ENCODE measurements at places on chromosomes 13 and 19.

GRCh38 chr13:60454425-60454824, 57.4 kb downstream of the TDRD3 start:
- DNase-seq = no peak

- DNase-seq = no peak
Observed at GRCh38 chr19:11295180-11295579, 780 bp upstream of the TSPAN16 start.

- DNase-seq = no peak
Observed at GRCh38 chr19:3178377-3178972, at the start of gene S1PR4. Gene S1PR4 (plus strand): TSS chr19:3178769. CDS start chr19:3178793, 24 bp downstream.

- no peak for DNase-seq
Observed at GRCh38 chr13:93655154-93655553, 428.5 kb downstream of the GPC6 start.

DNA sequence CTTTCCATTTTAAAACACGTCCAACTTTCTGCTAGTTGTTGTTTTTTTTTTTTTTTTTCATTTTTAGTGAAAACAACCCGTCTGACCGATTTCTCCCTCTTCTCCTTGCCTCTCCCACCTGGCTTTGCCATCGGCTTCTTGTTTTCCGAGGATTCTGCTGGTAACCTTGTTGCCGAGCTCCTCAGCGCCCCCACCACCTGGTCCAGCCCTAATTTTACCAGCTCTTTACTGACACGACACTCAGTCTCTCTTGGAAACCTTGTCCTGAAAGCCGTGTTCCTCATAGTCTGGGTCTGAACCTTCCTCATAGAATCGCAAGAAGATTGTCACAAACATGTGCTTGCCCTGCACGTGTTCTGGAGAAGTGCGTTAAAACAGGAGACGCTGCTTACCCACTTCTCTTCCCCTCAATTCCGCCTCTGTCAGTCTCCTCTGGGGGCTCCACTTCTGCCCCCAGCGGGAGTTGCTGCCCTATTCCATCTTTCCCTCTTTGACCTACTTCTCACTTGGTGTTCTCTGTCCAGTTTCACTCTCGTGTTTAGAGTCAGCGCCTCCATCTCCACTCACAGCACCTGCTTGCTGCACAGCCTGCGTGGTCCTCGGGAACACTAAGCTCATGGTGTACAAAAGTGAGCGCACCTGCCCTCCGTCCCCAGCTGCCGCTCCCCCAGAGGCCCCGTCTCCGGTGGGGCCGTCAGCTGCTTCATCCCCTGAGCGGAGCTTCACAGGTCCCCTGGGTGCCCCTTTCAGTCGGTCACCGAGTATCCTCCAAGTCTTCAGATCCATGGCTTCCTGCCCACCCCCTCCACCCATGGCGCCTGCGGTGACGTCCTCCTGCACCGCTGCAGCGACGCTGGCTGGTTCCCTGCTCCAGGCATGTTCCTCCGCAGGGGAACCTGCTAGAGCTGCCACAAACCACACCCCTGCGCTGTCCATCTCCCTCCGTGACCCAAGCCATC, 65.1 kb downstream of the TM9SF2 start:
- no peak for DNase-seq

DNA sequence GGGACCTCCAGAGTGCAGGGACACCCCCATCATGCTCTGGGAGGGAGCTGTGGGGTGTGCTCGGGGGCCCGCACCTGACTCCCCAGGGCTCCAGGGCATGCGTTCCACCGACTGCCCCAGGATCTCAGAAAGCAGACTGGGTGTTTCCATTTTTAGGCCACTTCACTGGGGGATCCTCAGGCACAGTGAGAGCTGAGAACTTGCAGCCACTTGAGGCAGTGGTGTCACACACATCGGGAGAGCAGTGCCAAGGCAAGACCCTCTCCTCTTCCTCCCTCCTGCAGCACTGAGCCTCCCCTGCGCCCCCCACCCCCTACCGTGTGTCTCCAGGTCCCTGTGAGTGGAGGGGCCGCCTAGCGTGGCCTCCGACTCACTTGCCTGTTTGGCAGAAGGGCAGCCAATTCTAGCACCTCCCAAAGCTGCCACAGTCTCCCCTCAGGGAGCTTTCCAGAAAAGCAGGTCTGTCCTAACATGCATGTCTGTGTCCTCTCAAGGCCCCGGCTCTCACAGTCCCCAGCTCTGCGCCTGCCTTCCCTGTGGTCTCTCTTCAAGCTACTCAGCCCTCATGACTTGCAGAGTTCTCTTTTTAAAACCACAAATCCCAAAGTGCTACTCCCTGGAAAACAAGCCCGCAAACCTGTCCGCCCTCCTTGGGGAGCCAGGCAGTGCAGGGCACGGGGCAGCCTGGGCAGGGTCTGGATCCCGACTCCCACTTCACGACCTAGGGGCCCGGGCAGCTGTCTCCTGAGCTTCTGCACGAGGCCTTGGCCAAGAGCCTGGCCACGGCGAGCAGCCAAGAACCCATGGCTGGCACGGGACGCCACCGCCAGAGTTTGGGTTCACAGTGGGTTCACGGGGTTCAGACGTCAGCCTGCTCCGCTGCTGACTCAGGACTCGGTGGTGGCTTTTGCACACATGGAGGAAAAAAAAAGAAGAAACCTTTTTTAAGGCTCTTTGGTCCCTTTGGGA, 94.1 kb downstream of the STK24 start:
- DNase-seq = no peak

GRCh38 chr19:36340786-36341372, 38.1 kb downstream of the ZFP14 start:
- DNase-seq = no peak

- DNase-seq = no peak
Observed at GRCh38 chr13:40595693-40596092, 70.7 kb downstream of the FOXO1 start.

Measured in HAP-1 (cell line).